Psoas muscle (tissue), 8 donors: ENCODE measurements at places on chromosomes 7 and 10. TPM values are rescaled to one million over a fixed set of nuclear protein-coding genes. Genes with fewer than 3 reads are reported as not detected.

GRCh38 chr7:39623732-39624441 lies 515 bp downstream of the RALA start:
- DNase-seq = no peak

- no peak for DNase-seq
Measured at GRCh38 chr10:27380929-27381358, 123.2 kb upstream of the RAB18 start.

- DNase-seq = no peak
Measured at GRCh38 chr10:110864662-110865140, 7.0 kb upstream of the PDCD4 start.

DNA sequence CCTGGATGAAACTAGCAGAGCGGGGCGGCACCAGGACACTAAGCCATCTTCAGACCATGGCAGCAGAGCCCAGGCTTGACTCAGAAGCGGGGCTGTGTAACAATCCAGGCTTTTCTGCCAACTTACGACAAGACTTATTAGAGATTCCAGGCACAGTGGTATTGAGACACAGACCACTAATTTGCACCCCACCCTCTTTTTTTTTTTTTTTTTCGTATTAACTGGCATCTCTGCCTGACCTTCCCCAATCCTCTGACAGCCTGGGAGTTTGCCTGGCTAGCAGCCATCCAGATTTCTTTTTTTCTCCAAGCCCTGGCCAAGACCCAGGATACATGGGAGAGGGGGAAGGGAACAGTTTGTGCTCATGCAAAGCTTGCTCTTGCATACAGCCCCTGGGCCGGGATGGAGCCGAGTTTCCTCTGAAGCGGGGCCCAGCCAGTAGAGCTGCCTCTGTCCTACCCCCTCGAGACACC lies 182.4 kb downstream of the PLXNA4 start:
- peak; percentile 72 for DNase-seq

DNA sequence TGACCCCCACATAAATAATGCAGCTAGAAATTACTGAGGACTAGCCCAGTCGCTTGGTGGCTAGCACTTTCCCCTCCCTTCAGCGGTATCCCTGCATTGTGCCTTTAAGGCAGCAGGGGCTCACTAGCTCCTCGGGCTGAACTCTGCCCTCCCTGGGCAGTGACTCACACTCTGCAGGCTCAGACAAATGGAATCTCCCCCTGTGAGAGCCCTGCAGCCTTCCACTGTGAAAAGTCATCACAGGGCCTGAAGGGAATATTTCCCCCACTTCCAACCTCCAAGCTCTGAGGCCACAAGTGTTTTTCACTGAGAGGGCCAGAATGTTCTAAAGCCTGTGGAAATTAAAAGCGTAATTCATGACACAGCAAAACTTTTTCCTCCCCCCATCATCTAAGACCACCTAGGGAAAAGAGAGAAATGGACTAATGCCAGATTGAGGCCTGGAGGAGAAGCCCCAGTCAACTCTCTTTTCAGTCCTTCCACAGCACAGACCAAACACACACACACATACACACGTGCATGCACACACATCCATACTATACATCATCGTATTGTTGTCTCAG lies 93.6 kb upstream of the COL1A2 start:
- DNase-seq = peak; percentile 82

- no peak for DNase-seq
Measured at GRCh38 chr10:110723224-110723891, 79.2 kb downstream of the RBM20 start.

- no peak for DNase-seq
Measured at GRCh38 chr7:28070297-28071055, 110.1 kb downstream of the JAZF1 start.

- DNase-seq = no peak
Measured at GRCh38 chr10:12487366-12487765, 138.0 kb downstream of the CAMK1D start.

GRCh38 chr7:33940503-33940902 lies 35.2 kb downstream of the BMPER start:
- no peak for DNase-seq

DNA sequence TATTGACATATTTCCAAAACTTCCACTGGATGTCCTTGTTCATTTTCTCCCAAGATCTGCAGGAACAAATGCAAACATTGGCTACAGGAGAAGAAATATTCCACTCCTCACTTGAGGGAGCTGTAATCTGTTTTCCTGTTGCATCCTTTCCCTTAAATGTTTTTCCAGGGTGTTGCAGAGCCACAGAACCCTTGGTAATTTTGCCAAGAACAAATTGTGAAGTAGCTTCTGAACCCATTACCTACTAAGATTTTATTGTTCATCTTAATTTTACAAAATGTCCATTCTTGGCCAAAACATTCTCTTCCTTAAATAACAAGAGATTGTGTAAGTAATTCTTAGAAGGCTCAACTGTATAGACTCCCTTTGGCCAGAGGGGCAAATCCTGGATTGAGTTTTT lies 177.0 kb downstream of the GNAT3 start:
- DNase-seq = no peak

SH2D4B gene
- not detected for polyA plus RNA-seq

TAS2R60 gene
- polyA plus RNA-seq = not detected

LRRC4 gene
- polyA plus RNA-seq = 0.61 TPM

NUPR2 gene
- polyA plus RNA-seq = not detected
